ENCODE measurements at places on chromosomes 11 and 22.

- DNase-seq: no peak
Observed at GRCh38 chr11:70876685-70877084, 375.7 kb downstream of the SHANK2 start.

- no peak for DNase-seq
Observed at GRCh38 chr11:34346551-34346950, 11.3 kb downstream of the ABTB2 start.

DNA sequence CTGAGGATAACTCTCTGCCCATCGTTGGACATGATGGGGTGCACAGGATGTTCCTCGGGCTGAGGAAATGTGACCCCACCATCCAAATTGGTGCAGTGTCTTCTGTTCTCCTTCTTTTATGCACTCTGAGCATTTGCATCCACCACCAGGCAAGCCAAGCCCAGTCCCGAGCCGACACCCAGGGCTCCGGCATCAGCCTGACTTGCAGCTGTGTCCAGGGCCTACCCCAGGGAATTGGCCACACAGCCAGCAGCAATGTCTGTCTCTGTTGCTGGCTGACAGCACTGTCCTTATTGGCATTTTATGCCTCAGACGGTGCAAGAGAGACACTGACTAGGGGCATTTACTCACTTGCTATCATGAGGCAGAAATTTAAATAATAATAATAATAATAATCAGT, 25.4 kb upstream of the CPT1A start:
- no peak for DNase-seq

DNA sequence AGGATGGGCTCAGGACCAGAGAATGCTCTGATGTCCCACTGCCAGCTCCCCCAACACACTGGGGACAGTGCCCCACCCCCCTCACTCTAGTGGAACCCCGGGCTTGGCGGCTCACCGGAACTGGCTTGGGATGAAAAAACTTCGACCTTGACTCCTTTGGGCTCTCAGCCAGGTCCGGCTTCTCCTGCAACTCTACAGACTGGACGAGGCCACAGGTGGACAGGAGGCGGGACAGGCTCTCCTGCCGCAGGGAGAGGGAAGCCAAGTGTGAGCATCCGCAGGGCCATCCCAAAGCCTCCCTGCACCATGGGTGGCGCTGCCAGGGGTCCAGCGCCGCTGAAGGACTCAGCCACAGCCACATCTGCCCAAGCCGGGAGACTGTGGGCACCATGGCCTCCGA, 3.7 kb downstream of the RRP7A start:
- no peak for DNase-seq

GRCh38 chr11:10856689-10857458, 979 bp downstream of the ZBED5 start:
- DNase-seq: no peak

- DNase-seq: no peak
Observed at GRCh38 chr11:47104261-47104950, 72.3 kb downstream of the ARFGAP2 start.

GRCh38 chr22:44862981-44863860, 110.8 kb downstream of the ARHGAP8 start:
- DNase-seq: no peak

DNA sequence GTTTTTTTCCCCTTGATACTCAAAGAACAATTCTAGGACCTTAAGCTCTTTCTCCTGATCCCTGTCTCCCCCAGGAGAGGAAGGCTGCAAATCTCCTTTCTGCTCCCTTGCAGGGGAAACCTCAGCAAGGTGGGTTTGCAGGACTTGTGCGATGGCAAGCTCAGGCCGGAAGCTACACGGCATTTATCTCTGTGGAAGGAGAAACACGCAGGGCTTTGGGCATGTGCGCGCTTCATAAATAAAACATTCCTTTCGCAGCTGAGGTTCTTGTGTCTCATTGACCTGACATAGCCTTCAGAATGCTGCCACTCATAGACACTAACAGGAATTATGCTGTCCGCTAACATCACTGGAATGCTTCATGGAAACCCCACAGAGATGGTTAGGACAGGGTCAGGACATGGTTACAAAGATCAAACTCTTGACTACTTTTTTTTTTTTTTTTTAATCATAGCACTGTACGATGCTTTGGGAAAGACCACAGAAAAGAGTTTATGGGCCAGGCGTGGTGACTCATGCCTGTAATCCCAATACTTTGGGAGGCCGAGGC, 42.6 kb downstream of the SLN start:
- DNase-seq: no peak

DNA sequence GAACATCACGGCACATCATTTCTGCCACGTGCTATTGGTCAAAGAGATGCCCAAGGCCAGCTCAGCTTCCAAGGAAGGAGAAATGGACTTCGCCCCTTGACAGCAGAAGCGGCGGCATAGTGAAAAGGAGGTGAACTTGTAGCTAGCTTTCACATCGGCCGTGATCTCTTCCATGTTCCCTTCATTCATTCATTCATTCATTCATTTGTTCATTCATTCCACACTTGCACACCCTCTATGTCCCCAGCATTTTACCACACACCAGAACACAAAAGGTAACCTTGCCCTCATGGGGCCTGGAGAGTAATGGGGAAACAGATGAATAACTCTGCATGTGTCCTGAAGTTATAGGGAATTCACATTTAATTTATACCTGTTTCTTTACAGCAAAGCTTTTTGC, 1.1 kb upstream of the CYTH4 start:
- DNase-seq: no peak

- no peak for DNase-seq
Observed at GRCh38 chr11:6986487-6986886, 33.7 kb downstream of the ZNF214 start.

GRCh38 chr11:123702139-123702538, 39.3 kb downstream of the ZNF202 start:
- DNase-seq: no peak

GRCh38 chr11:118894192-118894591, 10.5 kb downstream of the CXCR5 start:
- DNase-seq: no peak

DNA sequence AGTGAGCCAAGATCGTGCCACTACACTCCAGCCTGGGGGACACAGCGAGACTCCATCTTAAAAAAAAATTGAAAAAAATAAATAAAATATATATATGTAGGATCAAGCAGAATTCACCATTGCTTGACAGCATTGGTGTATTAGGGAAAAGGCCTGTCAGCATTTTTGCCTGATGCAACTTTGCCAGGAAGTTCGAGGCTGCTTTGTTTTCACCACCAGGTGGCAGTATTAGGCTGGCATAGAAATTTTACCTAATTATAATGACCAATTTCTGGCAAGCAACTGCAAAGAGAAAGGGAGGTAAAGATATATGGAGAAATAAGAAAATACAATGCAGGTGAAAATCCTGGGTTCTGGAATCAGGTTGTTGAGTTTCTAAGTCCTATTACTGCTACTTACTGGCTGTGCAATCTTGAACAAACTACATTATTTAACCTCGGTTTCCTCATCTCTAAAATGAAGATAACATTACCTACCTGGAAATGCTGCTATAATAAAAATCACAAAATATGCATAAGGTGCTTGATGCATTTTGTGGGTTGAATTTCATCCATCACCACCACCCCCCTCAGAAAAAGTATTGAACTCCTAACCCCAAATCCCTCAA, 24.7 kb downstream of the LAYN start:
- DNase-seq: peak; percentile 42

DNA sequence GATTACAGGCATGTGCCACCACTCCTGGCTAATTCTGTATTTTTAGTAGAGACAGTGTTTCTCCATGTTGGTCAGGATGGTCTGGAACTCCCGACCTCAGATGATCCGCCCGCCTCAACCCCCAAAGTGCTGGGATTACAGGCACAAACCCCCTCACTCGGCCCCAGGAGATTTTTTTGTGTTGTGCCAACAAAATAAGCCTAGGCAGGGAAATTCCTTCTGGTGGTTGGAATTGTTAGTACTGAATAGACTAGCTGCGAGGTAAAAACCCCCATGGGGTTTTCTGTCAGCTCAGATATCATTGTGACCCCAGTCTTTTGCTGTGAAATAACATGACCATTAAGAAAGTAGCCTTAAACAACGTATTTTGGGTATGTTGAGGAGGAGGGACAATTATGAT, 144.9 kb downstream of the BCR start:
- no peak for DNase-seq

DNA sequence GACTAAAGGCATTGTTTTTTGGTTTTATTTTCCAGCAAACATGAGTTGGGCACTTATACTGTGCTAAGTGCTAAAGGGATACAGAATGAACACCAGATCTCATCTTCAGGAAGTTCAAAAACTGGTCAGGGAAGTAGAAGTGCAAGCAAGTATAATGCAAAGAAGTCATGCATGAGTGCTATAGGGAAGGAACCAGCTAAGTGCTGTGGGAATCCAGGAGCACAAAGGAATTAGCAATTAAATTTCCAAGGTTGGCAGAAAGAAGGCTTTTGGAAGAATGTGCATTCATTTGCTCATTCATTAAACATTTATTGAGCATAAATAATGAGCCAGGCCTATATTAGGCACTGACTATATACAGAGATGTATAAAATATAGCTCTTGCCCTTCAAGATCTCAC, 143.7 kb upstream of the ARHGAP42 start:
- DNase-seq: no peak

GRCh38 chr22:44012162-44012561, 11.9 kb upstream of the PARVB start:
- no peak for DNase-seq

- DNase-seq: no peak
Observed at GRCh38 chr11:64243236-64243854, 2.5 kb downstream of the FKBP2 start.

DNA sequence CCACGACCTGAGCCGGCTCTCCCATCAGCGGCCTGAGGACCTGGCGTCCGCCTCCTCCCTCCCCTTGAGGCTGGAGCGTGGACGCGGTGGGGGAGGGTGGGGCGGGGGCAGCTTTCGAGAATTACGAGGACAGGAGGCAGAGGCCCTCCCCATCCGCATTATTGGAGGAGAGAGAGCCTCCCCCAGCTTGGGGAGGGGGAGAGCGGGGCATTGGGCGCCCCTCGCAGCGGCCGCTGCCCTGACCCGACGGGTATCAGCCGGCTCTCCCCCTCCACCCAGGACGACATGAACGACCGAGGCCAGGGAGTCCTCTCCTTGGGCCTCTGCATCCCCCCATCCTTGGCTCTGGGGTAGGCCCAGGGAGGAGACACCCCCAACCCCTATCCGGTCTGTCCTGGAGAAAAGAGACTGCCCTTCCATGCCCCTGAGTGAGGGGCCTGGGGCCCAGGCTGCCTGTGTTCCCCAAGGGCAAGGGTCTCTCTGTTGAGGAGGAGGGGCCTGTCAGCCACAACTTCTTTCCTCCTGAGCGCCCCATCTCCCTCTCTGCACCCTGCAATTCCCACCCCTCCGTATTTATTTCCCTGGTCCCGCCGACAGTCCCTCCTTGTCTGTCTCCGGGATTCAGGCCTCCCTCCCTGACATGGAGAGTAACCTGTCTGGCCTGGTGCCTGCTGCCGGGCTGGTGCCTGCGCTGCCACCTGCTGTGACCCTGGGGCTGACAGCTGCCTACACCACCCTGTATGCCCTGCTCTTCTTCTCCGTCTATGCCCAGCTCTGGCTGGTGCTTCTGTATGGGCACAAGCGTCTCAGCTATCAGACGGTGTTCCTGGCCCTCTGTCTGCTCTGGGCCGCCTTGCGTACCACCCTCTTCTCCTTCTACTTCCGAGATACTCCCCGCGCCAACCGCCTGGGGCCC, 495 bp downstream of the GPR137 start:
- DNase-seq: no peak

GRCh38 chr11:59644528-59644927, 24.3 kb downstream of the PATL1 start:
- no peak for DNase-seq

DNA sequence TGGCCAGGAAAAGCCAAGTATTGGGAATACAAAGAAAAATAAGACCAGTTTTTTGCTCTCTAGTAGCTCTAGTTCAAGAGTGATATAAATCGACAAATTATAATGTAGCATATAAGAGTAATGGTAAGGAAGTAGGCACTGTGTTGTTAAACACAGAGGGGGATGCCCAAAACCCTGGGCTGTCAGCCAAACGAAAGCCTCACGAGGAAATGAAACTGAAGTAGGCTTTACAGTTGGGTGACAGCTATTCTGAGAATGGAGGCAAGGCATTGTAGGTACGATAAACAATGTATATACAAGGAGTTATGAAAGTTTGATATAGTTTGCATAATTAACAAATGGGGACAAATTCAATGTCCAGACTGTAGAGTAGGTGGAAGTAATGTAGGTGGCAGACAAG, 176.4 kb downstream of the FAM181B start:
- peak; percentile 3 for DNase-seq

GRCh38 chr11:24142062-24142461, 354.8 kb upstream of the LUZP2 start:
- no peak for DNase-seq

- no peak for DNase-seq
Observed at GRCh38 chr11:6622261-6623171, 3.3 kb upstream of the TPP1 start.

DNA sequence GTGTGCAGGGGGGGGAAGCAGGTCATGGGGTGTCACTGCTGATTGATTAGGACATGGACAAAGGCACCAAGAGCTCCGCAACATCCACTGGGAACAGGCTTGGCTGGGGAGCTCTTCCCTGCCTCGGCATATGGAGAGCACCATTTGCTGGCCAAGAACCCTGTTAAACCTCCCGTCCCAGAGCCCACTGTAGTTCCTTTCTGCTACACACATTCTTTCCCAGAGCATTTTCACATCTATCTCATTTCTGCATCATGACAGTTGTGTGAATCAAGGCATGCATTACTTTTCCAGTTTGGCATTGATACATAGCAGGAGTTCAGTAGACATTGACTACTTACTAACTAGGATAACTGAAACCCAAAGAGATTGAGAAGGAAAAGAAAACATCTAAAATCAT, 333.4 kb upstream of the B3GAT1 start:
- no peak for DNase-seq

DNA sequence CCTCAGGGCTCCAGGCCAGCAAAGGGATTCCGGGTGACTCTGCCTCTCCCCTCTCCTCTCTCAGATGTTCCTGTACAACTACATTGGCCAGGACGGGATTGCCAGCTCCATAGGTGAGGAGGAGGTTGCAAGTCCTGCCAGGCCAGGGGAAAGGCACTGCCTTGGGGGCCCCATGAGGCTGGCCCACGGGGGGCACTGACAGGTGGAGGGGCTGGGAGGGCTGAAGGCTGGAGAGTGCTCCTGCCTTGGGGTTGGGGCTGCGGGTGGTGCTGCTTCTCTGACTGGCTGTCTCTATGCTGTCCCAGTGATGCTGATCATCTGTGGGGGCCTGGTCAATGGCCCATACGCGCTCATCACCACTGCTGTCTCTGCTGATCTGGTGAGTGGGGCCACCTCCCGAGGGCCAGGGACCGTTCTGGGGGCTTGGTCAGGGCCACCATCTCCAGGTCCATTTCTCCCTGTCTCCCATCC, 21.7 kb downstream of the SLC37A2 start:
- no peak for DNase-seq

DNA sequence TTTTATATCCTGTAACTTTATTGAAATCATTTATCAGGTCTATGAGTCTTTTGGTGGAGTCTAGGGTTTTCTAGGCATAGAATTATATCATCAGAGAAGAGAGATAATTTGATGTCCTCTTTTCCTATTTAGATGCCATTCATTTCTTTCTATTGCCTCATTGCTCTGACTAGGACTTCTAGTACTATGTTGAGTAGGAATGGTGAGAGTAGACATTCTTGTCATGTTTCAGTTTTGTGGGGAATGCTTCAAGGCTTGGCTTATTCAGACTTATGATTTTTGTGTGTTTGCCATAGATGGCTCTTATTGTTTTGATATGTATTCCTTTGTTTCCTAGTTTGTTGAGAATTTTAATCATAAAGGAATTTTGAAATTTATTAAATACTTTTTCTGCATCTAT, 1078.3 kb downstream of the FAM181B start:
- DNase-seq: no peak

GRCh38 chr11:74220376-74220775, 49.3 kb downstream of the PPME1 start:
- DNase-seq: no peak
